Stimulated activated CD4-positive, alpha-beta T cell treated with anti-CD3 and anti-CD28 coated beads, Interleukin-15, amount 100 ng/mL, for 1 hour (primary cell): ENCODE measurements at places on chromosomes 5 and 9.

DNA sequence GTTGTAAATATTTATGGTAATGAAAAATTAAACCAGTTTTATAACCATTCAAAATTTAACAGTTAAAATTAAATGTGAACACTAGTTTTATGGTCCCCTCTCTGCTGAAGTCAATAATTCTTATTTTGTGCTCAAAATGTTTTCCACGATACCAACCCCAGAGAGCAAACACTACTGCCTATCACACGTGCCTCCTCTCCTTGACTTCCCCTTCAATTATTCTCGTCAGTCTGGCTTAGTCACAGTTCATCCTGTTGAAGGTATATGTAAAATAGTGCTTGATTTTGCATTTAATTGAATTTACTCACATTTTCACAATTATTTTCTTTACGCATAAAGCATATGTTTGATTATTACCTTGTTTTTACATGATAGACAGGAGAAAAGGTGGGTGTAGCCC lies 148.8 kb downstream of the CCDC192 start:
- no peak for DNase-seq

DNA sequence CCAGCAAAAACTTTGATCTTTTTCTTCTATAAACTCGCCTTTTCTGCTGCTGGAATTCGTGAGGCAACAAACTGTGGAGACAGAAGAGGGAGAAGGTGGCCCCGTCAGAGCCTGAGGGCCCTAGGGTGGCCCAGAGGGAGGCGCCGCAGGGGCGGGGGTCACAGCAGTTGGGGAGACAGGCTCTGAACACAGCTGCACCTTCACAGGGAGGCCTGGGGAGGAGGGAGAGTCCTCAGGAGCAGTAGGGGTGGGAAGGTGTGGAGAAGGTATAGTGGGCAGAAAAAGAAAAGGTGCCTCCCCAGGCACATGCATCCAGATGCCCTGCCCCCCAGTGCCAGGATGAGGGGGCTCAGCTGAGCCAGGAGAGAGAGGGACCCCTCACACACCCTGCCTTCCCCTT lies 15.1 kb downstream of the PHF19 start:
- no peak for DNase-seq

- no peak for DNase-seq
Measured at GRCh38 chr9:103615994-103616393, 478.1 kb upstream of the SMC2 start.

DNA sequence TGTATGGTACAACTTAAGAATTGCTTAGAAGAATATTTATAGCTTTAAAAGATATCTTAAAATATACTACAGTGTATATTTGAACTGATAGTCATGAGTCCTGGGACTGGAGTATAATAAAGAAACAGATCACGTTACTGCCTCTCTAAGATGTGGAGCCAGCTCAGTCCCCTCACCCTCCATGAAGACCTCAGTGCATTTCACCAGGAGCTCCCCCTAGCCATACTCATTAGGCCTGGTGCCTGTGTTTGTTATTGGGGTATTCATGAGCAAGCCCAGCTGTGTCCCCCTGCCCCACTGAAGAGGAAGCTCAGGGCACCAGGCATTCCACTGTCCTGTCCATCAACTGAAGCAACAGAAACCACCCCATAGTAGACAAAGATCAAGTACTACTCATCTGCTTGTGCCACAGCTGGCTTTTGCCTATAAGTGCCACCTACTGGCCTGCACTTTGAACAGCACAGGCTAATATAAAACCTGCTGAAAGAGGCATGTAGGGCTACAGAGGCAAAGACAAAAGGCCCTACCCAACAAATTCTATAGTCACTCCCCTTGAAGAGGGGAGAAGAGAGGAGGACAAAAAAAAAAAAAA lies 850.2 kb upstream of the NUDT12 start:
- no peak for DNase-seq

- no peak for DNase-seq
Measured at GRCh38 chr5:9513827-9514226, 32.0 kb downstream of the SEMA5A start.

- DNase-seq, result no peak
Measured at GRCh38 chr5:78534148-78534904, 114.2 kb downstream of the LHFPL2 start.

DNA sequence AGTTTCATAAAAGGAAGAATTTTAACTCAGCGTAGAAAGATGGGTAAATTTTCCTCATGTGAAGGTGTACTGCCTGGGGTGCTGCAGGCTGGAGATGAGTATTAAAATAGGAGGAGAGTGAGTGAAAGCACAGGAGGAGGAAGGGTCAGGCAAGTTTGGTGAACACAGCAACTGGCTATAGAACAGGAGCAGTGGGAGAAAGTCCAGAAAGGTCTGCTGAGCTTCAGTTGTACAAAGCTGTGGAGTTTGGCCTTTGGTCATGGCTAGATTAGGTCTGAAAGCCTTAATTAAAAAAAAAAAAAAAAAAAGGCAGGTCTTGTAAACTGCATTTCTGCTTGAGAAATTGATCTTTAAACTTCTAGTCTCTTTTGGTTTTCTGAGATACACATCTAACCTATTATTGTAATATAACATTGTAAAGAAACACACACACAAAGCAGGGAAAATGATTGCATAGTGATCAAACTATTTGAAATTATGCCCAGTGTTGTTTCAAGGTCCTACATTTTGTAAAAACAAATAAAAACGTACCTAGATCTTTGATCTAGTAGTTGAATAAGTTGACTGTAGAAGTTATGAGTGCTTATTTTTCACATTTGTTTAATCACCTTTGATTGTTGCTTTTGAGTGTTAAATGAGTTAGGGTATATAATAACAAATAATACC lies 43.6 kb downstream of the MAP3K1 start:
- DNase-seq, result no peak

DNA sequence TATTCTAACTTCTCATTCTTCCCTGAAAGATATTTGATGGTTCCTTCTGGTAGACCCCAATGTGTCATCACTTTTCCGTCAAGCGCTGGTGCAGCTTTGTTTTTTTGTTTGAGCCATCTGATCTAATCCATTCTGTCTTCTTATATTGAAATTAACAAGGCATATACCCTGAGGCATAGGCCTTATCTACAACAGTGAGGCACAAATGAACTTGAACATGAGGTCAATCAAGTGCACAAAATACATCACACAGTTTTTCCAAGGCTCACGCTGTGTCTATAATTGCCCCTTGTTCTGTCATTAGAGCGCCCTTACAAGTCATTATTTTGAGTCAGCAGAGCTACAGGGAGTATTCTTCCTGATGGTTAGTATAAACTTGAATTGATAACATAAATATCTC lies 406.6 kb downstream of the MAT2B start:
- no peak for DNase-seq

DNA sequence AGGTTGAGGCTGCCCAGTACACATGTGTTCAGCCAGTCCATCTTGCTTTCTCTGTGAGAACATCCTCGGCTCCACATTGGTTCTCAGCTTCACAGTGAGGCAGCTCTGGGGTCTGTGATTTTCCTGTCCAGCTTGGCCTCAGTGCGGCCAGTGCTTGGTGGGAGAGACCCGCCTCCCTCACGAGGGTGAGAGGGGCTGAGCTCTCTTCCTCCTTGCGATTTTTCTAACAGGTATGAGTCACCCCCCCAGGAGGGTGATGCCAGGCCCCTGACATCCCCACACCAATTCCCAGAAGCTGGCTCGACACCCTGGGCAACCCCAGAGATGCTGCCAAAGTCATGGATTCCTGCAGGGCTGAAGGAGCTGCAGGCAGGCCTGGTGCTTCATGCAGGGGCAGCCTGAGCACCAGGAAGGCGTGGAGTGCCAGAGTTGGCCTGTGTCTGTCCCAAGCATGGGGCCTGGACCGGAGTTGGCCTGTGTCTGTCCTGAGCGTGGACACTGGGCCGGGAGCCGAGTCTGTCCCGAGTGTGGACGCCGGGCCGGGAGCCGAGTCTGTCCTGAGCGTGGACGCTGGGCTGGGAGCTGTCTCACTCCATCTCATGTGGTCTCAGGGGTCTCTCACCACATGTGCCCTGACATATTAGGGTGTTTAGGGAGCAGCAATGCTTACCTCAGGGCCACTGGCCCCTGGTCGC lies 408.6 kb upstream of the IRX4 start:
- DNase-seq, result no peak

DNA sequence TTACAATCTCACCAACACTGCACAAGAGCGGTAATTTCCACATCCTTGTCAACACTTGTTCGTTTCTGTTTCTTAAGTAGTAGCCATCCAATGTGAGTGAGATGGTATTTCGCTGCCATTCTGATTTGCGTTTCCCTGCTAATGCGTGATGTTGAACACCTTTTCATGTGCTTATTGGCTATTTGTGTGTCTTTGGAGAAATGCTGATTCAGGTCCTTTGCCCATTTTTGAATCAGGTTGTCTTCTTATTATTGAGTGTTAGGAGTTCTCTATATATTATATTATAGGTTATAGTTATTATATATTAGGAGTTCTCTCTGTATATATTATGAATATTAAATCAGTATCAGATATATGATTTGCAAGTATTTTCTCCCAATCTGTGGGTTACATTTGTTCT lies 59.9 kb upstream of the IRX4 start:
- no peak for DNase-seq

DNA sequence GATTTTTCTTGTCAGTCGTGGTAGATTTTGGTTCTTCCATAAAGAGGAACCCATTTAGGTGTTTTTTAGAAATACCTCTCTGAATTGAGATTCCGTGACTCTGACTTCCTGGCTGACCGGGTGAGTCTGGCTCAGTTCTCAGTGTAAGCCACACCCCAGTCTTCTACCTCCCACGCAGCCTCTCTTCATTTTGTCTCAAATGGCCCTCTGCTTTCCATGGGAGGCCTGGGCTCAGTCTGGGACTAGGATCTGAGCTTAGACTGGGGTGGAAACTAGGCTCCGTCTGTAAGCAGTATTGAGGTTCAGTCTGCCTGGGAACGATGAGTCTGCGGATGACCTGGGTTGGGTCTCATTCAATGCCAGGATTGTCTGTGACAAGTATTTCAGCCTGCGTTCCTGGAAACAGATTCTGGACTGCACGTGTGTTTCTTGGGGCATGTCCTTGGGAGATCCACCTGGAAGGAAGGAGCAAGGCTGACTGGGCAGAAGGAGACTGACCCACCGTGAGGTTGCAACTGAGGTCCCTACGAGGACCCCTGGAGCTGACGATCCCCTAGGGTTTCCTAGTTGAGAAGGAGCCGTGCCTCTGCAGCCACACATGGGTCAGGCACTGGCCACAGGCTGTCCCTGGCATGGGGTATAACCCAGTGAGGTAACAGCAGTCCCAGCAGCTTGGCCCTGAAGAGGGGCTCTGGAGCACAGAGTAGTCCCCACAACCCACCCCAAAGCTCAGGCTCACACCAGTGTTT lies 12.4 kb upstream of the CRB2 start:
- no peak for DNase-seq

GRCh38 chr5:6505783-6506557 lies 57.3 kb downstream of the UBE2QL1 start:
- DNase-seq, result no peak

- no peak for DNase-seq
Measured at GRCh38 chr9:8349376-8349775, 549.8 kb upstream of the DMAC1 start.

GRCh38 chr9:29213417-29214153 lies 1640.3 kb upstream of the C9orf72 start:
- DNase-seq, result no peak

DNA sequence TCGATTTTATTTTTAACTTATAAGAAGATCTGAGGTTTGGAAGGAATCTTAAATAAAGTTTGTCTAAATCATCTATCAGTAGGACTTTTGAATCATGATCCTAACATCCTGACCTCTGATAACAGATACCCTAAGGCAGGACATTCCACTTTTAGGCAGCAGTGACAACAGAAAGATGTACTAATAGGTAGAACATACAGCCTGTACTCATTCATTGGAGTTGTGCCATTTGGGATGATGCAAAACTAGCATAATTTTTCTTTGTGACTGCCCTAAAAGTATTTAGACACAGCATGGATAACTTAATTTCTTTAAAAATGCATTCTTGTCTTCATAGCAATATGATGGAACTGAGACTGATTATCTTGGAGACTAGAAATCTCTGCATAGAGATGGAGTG lies 39.7 kb downstream of the CDC42SE2 start:
- no peak for DNase-seq

- no peak for DNase-seq
Measured at GRCh38 chr9:89902450-89903140, 297.8 kb downstream of the GADD45G start.

DNA sequence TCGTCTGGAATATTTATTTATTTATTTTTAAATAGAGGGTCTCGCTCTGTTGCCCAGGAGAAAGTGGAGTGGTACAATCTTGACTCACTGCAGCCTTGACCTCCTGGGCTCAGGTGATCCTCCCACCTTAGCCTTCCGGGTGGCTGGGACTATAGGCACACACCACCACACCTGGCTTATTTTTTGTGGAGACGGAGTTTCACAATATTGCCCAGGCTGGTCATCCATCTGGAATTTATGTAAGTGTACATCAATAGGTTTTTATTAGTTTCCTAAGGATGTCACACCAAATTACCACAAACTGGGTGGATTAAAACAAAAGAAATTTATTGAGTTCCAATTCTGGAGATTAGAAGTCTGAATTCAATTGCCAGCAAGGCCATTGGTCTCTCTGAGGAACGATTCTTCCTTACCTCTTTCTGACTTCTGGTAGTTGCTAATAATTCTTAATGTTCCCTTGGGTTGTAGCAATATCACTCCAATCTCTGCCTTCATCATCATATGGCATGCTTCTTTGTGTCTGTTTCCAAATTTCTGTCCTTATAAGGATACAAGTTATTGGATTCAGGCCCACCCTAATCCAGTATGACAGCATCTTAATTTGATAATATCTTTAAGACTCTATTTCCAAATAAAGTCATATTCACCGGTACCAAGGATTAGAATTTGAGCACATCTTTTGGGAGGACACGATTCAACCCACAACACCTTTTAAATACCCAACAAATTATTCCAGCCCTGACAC lies 16.3 kb upstream of the RAD23B start:
- no peak for DNase-seq

DNA sequence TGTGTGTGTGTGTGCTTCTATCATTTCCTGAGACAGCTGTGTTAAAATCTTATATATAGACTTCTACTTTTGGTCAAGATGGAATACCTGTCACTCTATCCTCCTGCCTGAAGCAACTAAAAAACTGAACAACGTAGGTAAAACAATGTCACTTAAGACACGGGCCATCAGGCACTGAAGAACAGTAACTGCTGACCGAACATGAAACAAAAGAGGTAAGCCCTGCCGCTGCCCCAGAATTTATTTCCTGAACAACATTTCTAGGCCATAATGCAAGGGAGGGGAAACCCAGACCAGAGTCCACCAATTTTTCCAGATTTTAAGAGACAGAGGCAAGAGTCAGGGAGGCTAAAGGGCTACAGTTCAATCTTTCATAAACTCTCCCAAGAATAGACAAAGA lies 156.0 kb downstream of the CDC42SE2 start:
- no peak for DNase-seq

GRCh38 chr5:76736679-76737556 lies 21.0 kb downstream of the F2R start:
- DNase-seq, result no peak

- DNase-seq, result no peak
Measured at GRCh38 chr9:126459126-126459525, 132.5 kb downstream of the MVB12B start.
